ENCODE measurements at places on chromosomes 4 and X. TPM values are rescaled to one million over a fixed set of nuclear protein-coding genes. Genes with fewer than 3 reads are reported as not detected.

DNA sequence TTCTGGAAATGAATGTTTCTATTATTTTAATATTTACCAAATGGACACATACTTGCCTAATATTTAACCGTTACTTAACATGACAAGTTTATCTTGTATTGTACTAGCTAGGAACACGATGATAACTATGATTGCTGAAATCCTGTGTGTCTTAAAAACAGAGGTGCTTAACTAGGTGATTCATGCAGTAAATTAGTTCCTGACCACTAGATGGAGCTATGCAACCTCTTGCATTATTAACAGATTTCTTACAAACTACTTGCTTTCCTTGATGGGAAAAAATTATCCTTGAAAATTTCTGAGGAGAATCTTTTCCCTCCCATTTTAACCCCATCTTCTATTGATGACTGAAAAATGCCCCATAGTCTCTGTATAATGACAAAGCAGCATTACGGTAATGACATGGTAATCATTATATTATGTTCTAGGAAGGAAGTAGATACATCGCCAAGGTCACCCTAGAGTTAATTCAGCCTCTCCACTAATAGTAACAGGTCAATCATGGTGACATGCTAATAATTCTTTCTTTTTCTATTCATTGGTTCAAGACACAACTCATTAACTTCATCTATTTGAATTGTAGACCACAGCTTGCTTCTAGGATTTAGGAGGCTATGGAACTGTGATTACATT lies 844.2 kb downstream of the RAPGEF2 start:
- no peak for DNase-seq

- no peak for DNase-seq
Measured at GRCh38 chr4:94277534-94277933, 65.1 kb downstream of the HPGDS start.

GRCh38 chr4:25873632-25874129 lies 10.9 kb upstream of the SEL1L3 start:
- DNase-seq = no peak

DNA sequence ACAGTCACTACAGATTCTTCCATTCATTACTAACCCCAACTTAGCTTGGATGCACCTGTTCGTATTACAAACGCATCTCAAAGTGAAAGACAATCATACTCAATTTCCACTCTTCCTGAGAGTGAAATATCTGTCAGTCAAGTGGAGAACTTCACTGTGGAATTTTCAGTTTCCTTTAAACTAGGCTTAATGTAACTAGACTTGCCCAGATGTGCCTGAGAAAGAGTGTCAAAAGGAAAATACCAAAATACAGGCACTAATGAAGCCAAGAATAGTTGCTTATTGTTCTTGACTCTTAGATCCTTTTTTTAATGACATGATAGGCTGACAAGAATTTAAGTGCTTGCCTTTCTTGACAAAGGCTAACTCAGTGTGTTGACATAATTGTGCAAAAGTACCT lies 72.4 kb upstream of the NR3C2 start:
- DNase-seq = no peak

DNA sequence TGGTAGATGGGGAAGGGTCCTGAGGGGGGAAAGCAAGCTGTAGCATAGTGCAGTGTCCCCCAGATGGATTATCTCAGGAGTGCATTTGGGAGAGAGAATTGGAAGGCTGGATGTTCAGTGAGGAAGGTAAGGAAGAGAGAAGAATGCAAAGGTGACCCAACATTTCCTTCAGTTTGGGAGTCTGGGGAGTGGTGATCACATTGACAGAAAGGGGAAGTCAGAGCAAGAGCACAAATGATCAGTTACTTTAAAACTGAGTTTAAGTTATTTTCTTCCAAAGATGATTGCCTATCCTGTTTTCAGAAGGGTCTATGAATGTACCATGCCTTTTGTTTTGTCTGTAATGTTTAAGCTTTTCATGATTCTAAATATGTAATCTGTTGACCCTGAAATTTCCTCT lies 47.6 kb downstream of the ARHGAP10 start:
- no peak for DNase-seq

GRCh38 chr4:177119021-177119471 lies 190.6 kb upstream of the NEIL3 start:
- no peak for DNase-seq

DNA sequence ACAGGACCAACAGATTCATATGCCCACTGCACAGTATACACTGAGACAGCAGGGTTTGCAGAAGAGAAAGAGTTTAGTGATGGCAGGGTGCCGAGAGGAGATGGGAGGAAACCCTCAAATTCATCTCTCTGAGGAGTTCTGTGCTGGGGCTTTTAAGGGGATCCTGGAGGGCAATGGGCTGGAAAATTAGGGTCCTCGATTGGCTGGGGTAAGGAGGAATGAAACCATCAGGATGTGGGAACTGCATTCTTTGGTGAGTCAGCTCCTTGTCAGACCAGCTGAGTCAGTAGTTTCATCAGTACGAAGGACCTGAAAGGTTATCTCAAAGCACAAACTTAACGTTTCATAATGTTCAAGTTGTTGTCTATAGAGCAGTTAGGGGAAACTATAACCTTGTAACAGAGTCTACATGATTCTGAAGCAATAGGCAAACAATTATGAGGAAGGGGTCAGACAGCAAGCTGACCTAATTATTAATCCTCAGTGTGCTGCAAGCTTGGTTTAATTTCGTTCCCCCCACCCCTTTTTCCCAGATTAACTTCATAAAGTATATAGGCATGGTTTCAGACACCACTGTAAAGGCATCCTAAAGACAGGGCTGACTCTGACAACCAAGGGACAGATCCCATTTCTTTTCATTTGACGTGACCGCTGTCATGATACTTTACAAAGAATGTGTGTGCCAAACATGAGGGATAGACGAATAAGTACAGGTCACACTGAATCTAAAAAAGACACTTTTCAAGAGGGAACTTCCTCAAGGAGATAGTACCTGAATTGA lies 1.5 kb upstream of the MSMO1 start:
- DNase-seq = no peak

- DNase-seq = no peak
Measured at GRCh38 chr4:141022111-141022695, 111.1 kb downstream of the RNF150 start.

DNA sequence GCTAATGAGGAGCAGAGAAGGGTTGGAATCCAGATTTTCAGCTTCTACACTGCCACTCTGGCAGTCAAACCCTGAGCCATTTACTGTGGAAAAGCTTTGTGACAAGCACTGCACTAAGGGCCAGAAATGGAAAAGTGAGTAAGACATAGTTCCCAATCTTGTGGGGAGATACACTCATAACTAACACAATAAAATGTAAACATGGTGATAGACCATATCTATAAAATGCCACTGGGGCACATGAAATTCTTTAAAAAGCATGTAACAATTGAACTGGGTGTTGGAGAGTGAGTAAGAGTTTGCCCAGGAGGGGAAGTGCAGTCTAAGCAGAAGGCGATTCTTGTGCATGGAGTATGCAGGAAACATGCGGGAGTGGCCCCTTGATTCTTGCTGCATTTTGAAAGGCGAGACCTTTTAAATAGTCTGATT lies 32.0 kb upstream of the ANXA5 start:
- no peak for DNase-seq

DNA sequence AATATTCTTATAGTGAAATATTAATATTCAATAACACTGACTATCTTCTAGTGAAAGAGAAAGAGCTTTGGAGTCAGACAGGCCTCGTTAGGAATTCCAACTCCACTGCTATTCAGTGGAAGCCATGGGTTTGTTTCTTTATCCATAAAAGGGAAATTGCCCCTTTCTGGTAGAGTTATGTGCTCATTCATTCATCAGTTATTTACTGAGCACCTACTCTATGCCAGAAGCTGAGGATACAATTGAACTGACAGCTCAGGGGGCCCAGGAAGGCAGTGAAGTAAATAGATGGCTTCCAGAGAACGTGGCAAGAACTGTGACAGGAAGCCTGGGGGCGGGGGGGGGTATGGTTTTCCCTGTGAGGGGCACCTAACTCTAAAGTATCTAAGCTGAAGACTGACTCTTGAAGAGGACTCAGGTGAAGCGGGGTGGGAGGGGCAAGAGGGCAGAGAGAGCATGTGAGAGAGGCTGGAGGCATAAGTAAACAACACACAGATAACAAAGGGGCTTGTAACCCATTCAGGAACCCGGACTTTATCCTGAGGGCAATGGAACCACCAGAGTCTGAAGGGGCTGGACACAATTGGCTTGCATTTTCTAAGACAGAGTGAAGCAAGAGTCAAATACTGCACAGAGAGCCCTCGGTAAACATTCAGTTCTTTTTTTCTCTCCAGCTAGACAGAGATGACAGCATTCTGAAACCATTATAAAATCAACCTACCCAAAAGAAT lies 20.3 kb downstream of the ANXA5 start:
- DNase-seq = no peak

DNA sequence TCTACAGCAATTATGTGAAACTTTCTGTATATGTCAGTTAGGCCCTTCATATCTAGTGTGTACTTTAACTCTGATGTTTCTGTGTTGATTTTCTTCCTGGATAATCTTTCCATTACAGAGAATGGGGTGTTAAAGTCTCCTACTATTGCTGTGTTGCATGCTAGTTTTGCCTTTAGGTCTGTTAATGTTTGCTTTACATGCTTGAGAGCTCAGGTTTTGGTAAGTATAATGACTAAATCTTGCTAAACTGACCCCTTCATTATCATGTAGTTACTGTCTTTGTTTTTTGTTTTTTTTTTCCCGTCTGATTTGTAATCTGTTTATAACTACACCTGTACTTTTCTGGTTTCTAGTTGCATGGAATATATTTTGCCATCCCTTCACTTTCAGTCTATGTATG lies 63.6 kb upstream of the UGT2B15 start:
- no peak for DNase-seq

- no peak for DNase-seq
Measured at GRCh38 chr4:26503844-26504243, 13.6 kb upstream of the CCKAR start.

DNA sequence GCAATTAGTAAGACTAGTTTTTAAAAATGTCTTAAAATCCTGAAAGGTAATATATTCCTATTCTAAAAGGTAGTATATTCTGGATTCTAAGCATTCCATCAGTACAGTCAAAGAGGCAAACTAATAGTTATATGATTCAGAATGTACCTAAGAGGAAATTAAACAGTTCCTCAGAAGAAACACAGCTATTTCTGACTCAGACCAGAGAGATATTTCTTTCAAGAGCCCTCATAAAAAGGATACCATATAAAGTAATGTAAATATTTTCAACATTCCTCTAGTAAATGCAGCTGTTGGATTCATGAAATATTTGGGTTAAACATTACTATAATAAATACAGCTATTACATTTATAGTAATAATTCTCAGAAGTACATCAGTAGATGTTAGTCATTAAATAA lies 358.3 kb downstream of the MAGEB5 start:
- no peak for DNase-seq

- no peak for DNase-seq
Measured at GRCh38 chr4:139887962-139888735, 222.5 kb downstream of the MGST2 start.

DNA sequence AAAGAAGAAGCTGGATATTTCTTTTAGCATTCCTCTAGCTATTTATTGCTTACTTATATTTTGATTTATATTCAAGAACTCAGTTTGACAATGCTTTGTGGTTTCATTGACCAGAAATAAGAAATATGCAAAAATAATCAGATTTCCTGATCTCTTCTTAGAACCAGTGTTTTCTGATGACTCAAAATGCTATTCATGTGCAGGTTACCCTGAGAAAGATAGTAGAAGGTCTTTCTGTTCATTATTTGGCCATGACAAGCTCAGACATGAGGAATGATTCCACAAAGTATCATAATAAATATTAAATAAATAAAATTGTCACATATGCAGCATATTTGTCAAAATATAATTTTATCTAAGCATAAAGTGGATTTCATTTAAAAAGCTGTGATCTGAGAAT lies 24.1 kb downstream of the ADH7 start:
- no peak for DNase-seq

DNA sequence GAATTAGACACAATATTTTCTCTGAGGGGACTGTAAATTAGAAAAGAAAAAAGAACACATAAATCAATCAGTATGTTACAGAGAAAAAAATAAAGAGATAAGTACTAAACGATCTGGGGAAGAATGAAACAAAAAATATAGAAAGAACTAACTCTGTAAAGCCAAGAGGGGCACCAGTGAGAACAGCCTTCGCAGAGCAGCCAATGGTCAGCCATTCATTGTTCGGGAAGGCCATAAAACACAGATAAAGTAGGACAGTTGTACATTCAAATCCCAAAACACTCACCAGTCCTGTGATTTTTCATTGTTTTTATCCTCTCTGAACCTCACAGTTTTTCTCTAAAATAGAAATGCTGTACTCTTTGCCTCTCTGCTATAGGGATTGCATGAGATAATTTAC lies 127.9 kb downstream of the NEK1 start:
- no peak for DNase-seq

- DNase-seq = no peak
Measured at GRCh38 chr4:62550121-62550520, 1350.0 kb downstream of the ADGRL3 start.

DNA sequence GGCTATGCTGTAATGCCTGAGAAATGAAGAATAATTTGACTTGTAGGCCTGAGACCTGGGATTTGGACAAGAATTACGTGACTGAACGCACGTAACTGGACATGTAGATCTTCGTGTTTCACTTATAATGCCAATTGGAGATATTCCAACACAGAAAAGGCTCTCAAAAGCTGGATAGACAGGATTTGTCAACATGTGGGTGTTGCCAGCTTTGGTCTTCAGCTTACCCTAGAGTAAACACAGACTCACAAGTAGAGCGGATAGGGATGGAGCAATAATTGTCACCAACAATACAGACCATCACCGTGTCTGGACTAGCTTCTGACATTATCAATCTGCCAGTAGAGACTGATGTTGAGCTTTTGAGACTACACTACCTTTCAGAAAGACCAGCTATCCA lies 1511.0 kb upstream of the ADGRL3 start:
- no peak for DNase-seq

GRCh38 chrX:129755779-129756650 lies 17.2 kb downstream of the XPNPEP2 start:
- DNase-seq = no peak

- no peak for DNase-seq
Measured at GRCh38 chrX:21905313-21905712, 35.2 kb upstream of the SMS start.

DNA sequence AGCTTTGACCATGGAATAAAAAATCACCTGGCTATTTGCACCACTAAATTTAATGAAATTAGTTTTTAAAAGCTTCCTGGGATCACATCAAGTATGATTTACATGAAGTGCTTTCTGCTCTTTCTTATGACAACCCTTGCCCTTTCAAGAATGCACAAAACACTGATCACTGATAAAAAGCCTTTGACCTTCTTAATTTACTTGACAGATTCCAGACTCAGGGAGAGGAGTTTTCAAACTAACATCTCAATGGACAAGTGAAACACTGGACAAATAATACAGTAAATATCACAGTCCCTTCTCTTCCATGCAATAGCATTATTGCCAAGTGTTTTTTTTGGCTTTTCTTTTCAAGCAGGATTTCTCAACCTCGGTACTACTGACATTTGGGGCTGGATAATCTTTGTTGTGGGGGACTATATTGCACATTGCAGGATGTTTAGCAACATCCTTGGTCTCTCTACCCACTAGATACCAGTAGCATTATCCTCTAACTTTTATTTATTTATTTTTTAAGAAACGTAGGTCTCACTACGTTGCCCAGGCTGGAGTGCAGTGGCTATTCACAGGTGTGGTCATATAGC lies 86.3 kb downstream of the ZNF827 start:
- DNase-seq = no peak

The RBM46 gene
- not detected for total RNA-seq

The PABPC1L2B gene
- total RNA-seq = not detected

The CXCL3 gene
- total RNA-seq = 4.9 TPM

The GAGE12F gene
- not detected for total RNA-seq

The RHOXF1 gene
- total RNA-seq = not detected

The DIPK2B gene
- 11.6 TPM for total RNA-seq

The EGF gene
- not detected for total RNA-seq

Measured in thoracic aorta (tissue), 2 donors.